COR-L47 (cell line): ENCODE measurements at places on chromosomes 3 and 15.
A peak's percentile ranks its signal among the peaks of the same experiment; 100 is the strongest.

DNA sequence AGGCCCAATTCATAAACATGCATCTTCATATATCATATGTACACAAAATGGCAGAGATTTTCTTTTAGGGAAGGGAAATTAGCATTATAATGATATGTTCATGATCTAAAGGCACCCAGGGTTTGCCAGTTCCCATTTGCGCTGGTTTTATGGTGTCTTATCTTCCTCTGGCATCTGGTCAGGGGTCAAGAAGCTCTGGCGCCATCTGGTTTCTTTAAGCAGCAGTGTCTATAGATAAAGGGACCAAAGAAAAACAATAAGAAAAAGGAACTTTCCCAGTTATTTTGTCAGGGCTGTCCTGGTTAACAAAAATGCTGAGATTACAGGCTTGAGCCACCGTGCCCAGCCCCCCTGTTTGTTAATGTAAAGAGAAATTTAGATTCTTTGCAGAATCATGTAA lies 3.3 kb upstream of the DCP1A start:
- DNase-seq: no peak

- DNase-seq: no peak
These were observed 39.8 kb upstream of the TMC3 start for GRCh38 chr15:81413851-81414250.

GRCh38 chr3:125220727-125221429 lies 8.3 kb upstream of the SLC12A8 start:
- no peak for DNase-seq

DNA sequence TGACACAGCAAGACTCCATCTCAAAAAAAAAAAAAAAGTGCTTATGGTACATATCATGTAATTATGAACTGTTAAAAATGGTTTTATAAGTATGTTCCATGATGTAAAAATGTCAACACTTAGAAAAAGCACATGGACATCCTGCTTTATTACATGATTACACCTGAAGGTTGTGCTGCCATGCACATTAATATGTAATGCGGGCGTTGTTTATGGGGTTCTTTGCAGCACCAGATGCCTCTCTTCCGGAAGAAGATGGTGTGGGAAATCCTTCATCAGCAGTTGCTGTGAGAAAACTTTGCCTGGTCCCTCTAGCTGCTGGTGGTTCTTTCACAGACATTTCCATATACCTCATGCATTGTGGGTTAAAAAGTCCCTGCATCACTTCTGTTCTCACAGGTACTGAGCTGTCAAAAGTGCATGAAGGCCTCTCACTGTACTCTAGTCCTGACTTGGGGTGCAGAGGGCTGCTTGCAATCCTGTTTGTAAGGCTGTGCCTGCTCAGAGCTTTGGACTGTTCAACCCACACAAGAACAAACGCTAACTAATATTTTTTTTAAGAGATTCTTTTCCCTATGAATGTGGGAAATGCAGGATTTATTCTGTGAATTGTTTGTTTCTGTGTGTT lies 43.6 kb downstream of the SENP2 start:
- no peak for DNase-seq

DNA sequence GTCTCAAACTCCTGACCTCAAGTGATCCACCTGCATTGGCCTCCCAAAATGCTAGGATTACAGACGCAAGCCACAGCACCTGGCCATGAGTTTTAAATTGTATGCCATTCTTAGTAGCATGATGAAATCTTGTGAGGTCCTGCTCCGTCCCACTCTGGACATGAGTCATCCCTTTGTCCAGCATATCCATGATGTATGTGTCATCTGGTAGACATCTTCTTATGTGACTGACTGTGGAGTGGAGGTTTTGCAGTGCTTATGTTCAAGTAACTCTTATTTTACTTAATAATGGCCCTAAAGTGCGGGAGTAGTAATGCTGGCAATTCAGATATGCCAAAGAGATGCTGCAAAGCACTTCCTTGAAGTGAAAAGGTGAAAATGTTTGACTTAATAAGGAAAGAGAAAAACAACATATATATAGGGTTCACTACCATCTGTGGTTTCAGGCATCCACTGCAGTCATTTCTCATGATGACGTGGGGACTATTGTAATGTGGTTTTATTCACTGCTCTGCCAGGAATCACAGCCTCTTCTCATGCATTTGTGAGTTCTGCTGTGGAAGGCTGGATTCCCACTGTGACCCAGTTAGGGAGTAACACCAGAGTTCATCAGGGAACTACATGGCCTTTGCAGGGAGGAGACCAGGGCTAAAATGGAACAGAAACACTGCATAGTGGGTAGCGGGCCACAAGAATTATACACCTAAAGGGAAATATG lies 204.6 kb upstream of the STRIT1 start:
- no peak for DNase-seq

- DNase-seq: peak; percentile 19
These were observed 34.7 kb upstream of the RBP1 start for GRCh38 chr3:139574026-139574947.

DNA sequence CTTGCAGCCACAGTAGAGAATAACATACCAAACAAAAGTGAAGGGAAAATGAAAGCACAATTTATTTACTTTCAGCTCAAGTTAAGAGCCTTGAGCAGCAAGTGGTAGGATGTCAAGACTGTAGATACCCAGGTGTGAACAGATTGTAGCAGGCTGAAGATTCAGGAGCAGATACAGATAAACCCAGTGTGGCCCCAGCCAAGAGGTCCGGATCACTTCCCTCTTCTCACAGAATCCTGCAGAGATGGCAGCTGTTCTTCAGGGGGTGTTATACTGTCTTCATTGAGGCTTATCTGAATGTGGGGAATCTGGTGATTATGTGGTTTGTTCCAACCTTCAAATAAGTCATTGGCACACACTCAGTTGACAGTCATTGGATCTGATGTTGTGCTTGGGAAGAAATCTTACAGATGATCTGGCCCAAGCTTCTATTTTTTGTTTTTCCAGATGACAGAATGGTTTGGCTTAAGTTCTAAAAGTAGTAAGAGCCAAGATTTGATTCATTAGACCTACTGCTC lies 2.2 kb downstream of the STARD9 start:
- DNase-seq: no peak

DNA sequence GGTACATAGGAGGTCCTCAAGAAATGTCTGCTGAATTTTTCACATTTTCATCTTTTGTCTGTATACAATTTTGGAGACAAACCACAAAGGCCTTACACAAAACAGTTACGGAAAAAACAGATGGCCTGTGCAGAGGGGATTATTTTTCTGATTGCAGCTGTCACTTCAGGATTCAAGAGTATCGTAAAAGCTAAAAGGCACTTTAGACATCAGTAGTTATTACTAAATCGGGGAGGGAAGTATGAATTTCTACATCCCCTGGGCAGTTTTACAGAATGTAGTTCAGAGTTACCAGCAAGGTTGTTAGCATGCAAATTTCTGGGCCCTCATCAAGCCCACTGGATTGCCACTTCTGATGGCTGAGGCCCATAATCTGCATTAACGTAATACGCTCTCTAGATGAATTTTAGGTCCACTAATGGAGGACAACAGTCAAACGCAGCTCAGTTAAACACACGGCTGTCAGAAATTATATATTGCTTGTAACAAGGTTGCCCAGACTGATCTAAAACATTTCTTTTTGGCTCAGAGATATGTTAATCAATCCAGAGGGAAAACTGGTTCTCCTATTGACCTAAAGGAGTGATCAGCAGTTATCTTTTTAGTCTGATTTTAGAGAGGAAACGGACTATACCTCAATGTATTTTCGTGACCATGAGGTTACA lies 1.1 kb downstream of the RIOX2 start:
- no peak for DNase-seq

DNA sequence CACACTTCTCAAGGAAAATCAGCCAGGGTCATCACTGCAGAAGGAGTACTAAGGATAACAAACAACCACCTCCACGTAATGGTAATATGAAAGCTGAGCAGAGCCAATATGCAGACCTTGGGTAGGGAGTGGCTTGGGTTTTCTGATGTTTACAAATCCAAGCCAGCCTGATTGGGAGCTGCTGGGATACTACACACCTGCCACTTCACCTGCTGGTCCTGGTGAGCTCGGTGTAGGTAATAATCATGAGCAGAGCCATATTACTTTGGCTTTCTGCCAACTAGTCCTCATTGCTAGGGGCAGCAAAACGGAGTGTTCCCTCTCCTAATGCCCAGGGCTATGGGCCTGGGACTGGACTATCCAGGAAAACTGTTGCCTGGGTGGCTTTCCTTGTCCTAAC lies 433.5 kb upstream of the PPP2R3A start:
- DNase-seq: peak; percentile 98

DNA sequence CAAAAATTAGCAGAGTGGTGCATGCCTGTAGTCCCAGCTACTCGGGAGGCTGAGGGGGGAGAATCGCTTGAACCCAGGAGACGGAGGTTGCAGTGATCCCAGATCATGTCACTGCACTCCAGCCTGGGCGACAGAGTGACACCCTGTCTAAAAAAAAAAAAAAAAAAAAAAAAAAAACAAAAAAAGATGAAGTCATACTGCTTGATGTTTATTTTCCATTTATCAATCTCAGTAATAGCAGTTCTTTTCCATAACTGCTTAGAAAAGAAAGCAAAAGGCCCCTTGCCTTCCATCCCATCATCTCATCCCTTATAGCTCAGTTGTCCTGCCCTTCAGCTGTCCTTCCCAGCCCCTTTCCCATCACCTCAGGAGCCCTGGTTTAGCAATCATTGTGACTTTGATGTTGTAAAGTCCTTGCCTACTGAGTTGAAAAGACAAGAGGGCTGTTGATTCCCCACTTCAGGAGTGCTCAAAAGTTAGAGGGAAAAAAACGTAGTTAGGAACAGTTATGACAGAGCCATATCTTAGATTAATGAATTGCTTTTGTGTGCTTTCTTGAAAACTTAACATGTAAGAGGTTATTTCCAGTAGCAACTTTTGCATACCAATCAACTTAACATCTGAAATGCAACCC lies 18.0 kb upstream of the THRB start:
- no peak for DNase-seq

- no peak for DNase-seq
These were observed 61.3 kb upstream of the LPP start for GRCh38 chr3:188092648-188093047.

DNA sequence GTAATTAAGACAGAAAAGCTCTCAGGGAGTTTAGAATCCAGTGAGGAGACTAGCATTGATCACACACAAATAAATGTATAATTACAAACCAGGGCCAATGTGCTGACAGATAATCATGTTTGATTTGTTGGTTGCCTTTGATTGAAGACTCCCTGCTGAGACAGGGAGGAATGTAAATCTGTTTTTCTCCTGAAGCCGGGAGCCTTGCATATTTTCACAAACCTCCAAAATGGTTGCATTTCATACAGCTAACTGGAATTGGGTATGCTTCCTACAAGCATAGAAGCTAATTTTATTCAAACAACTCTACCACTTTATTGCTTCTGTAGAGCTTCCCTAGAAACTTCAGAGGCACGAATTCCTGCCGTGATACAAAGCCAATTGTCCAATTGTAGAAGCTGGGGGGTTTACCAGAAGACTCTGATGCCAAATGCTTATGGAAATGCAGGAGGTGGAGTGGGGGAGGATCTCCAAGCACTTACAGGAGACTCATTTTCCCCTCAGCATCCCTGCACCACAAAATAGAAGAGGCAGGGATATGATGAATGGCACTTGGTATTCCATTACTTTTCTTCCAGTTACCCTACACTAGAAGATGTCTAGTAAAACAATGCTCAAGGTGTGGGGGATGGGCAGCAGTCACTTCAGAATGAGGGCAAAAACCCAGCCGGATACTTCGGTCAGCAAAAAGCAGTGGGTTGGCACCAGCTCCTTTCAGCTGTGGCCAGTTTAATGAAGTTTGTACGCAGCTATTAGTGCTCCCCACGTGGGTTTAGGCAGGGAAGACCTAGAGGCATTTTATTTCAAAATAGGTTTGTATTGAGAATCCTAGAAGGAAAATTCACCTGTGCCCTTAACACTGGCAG lies 11.4 kb upstream of the MEX3B start:
- DNase-seq: no peak

- DNase-seq: no peak
These were observed 1185.8 kb upstream of the ALCAM start for GRCh38 chr3:104180906-104181305.

DNA sequence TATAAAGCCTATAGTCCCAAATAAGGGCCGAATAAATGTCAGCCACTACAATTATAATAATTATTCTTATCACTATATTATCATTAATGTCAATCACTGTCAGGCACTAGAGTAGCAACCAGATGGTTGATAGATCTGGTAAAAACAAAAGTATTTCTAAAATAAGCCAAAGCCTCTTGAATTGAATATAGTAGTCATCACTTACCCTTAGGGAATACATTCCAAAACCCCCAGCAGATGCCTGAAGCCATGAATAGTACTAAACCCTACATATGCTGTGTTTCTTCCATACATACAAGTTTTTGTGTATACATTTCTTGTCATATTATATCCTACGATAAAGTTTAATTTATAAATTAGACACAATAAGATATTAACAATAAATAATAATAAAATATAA lies 59.1 kb downstream of the LRRC3B start:
- DNase-seq: no peak

- DNase-seq: no peak
These were observed 68.8 kb upstream of the IQSEC1 start for GRCh38 chr3:13141991-13142412.

GRCh38 chr3:35042210-35042991 lies 596.9 kb upstream of the ARPP21 start:
- DNase-seq: peak; percentile 74

DNA sequence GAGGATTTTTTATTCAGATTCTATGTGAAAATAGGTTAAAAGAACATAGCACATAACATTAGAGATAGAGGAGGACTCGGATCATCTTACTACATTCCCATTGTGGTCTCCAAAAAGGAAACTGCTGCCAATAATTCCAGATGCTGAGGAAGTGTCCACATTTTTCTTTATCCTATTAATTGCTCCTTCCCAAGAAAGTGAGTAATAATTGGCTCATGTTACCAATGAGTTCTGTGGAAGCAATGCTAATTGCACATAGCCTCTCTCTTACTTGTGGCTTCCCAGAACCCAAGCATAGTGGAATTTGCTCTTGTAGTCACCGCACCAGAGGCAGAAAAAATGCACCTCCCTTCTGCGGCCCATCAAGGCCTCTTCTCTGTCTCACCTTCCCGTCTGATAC lies 208.4 kb downstream of the PLOD2 start:
- no peak for DNase-seq

GRCh38 chr3:111858642-111859041 lies 423 bp upstream of the PHLDB2 start:
- DNase-seq: no peak

GRCh38 chr3:30504939-30505338 lies 101.5 kb upstream of the TGFBR2 start:
- DNase-seq: no peak

GRCh38 chr15:89221543-89221942 lies at the start of gene RLBP1:
Gene RLBP1, minus strand, starts transcription at chr15:89221579. Its CDS starts 2,604 bp downstream, at chr15:89218975.
- no peak for DNase-seq

GRCh38 chr15:98813951-98814350 lies 165.6 kb downstream of the IGF1R start:
- no peak for DNase-seq
